ENCODE measurements at places on chromosomes 1 and 21.

DNA sequence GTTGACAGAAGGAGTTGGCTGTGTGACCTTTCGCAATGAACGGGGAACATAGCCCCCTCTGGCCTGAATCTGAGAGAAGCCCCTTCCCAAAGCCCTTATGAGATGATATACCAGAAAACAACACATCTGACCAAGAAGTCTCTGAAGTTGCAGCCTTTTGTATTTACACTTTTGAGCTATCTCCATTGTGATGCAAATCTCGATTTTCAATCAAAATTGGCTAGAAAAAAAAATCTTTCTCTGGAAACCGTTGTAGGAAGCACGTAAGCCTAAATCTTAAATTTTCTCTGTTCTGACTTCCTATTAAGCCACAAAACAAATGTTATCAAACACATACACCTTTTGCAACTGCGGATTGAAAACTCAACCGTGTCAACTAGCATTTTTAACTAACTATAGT, 71.4 kb upstream of the OLIG2 start:
- DNase-seq = no peak

DNA sequence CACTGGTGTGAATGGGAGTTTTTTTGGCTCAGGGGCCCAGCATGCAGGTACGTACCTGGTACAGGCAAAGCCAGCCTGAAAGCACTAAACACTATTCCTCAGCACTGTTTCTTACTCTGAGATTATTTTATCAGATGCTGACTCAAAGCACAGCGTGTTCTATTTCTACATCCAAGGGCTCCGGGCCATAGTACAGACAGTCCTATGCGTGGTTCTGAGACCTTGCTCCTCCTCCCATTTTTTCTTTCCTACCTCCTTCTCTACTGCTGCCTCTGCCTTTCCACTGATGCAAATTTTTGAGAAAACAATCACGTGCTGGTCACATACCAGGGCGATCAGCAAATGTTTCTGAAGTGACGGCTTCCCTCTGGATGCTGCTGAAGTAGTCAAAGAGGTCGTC, 36.3 kb downstream of the PDPN start:
- no peak for DNase-seq

DNA sequence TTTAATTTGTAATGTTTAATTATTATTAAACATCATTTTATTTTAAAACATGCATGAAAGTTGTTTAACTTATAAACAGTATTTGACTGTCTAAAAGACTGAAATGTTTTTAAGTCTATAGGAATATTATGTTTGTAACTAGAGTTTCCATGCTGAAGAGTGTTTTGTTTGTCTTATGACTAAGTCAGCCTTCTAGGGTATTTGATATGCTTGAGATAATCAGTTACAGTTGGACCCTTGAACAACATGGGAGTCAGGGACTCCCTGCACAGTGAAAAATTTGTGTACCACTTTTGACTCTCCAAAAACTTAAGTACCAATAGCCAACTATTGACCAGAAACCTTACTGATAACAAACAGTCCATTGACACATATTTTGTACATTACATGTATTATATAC, 45.5 kb upstream of the KANK4 start:
- DNase-seq = no peak

- no peak for DNase-seq
Observed at GRCh38 chr1:71660411-71660810, 579.6 kb upstream of the ZRANB2 start.

DNA sequence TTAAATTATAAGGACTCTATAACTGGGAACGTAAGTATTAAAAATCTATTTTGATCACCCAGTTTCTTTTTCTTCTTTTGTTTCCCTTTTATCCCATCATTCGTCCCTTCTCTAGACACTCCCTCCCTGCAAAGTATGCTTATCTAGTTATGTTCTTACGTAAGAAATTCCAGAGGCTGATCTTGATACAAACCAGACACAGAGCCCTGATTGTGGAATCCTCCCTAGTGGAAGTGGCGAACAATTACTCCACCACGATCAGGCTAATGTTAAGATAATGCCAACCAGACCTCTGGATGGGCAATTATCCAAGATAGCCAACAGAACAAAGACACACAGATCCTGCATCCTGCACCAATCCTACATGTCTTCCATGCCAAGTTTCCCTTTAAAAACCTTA, 1557.4 kb downstream of the PLA2G4A start:
- no peak for DNase-seq

GRCh38 chr1:202018468-202019234, 8.3 kb downstream of the ELF3 start:
- DNase-seq = no peak

- DNase-seq = no peak
Observed at GRCh38 chr1:40922969-40923368, 56.5 kb upstream of the CTPS1 start.

- no peak for DNase-seq
Observed at GRCh38 chr1:67148516-67149178, 13.9 kb upstream of the C1orf141 start.

- DNase-seq = no peak
Observed at GRCh38 chr1:3312310-3312897, 142.1 kb upstream of the ARHGEF16 start.

DNA sequence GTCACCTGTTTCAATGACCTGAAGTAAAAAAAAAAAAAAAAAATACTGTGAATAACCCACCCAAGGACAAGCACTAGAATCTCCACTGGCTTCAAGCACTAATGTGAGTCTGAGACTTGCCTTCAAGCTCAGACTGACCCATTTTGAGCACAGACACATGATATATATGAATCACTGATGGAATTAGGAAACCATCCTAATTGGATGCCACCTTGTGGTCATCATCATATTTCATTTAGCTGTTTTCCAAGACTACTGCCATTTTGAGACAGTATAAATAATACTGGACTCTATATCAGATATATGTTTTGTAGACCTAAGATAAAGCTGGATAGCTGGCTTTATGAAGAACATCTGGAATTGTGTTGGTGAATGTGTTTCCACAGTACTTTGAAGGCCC, 1232.0 kb downstream of the KCNT2 start:
- DNase-seq = no peak

DNA sequence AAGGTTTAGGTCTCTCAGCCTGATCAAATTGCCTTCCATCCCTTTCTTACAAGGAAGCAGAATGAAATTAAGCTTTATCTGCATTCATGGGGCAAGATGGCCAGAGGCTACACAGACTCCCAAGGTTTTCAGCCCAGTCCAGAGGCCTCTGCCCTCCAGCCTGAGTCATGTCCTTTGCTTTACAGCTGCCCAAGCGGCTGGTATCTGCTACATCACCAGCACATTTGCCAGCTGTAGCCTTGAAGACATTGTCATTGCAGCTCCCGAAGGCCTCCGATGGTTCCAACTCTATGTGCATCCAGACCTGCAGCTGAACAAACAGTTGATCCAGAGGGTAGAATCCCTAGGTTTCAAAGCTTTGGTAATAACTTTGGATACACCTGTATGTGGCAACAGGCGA, 16.0 kb downstream of the HAO2 start:
- no peak for DNase-seq

Data from stimulated activated CD4-positive, alpha-beta T cell treated with anti-CD3 and anti-CD28 coated beads, Interleukin-4, amount 100 ng/mL, for 4 hours (primary cell).